NCI-H187 treated with DMSO at 0.1 percent for 48 hours (cell line): ENCODE measurements at places on chromosomes 5 and 9.

- DNase-seq, result no peak
Measured at GRCh38 chr5:89047571-89047970, 164.6 kb upstream of the MEF2C start.

DNA sequence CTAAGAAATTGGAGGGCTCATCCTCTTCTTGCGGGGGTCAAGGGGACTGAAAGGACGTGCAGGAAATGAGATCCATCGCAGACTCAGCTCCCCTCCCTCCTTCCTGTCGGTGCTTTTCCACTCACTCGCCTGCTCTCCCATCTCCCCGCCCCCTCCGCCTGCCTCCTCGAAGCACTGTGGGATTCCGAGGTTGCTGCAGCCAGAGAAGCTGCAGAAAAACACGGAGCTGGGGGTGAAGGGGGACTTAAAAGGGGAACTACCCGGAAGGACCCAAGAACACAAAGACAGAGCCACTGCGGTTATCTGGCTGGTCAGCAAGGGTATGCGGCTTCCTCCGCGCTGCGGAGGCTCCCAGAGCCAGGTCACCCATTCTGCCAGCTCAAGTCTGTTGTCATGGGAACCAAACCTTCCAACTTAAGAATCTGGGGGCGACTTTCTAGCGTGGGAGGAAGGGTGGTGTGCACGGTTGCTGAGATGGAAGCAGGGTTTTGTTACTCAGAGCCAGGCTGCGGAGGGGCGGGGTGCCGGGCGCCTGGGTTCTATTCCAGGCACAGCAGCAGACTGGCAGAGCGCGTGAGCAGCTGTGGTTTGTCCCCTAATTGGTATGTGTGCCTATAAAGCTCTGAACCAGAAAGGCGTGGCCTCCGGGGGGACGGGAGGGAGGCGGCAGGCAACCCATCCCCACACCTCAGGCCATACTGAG, 24.9 kb downstream of the PCDHGC5 start:
- DNase-seq, result peak; percentile 56

DNA sequence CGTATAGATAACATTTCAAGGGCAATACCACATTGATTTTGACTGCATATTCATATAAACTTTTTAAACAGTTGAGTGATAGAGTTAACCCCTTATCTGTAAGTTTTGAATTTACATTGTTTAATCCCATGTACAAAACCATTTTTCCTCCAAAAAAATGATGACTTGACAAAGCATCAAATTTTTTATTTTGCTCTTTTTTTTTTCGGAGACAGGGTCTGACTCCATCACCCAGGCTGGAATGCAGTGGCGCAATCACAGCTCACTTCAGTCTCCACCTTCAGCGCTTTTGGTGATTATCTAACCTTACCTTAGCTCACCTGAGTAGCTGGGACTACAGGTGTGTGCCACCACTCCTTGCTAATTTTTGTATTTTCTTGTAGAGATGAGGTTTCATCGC, 1670.1 kb upstream of the CDH9 start:
- no peak for DNase-seq

DNA sequence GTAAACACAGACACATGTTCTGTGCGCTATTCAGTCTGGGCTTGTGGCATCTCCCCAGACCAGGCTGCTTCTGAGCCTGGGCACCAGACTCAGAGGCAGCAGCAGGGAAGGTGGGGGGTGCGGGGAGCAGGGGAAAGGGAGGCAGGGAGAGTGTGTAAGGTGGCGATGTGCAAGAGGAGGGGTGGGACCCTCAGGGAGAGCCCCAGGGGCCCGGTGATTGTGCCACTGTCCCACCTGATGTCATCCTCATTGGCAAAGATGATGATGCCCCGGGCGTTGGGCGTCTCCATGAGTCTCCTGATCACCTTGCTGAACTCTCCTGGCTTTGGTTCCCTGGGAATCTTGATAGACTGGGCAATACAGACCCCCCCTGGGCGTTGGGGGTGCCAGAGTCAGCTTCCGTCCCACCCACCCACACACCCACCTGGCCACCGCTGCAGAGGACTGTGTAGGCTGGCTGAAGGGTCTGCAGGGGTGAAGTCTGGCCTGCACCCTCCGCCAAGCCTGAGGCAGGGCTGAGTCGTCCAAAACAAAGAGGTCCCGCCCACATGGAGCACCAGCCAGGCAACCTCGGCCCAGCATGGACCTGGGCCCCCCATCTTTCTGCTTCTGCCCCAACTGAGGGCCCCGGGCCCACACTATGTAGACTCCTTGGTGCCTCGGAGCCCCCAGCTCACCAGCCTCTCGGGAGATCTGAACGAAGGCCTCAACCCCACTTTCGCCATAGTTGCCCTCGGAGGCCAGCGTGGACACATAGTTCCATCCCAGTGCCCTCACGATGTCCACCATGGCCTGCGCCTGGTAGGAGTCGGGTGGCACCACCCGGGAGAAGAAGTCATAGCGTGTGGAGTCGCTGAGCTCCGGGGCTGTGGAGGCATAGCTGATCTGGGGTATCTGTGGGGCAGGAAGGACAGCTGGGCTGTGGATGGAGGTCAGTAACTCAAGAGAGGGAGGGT, 3.7 kb downstream of the GRM6 start:
- DNase-seq, result no peak

- DNase-seq, result no peak
Measured at GRCh38 chr5:44099643-44100042, 289.6 kb downstream of the FGF10 start.

- DNase-seq, result no peak
Measured at GRCh38 chr9:123614306-123615263, 258.6 kb downstream of the CRB2 start.
